Liver (tissue), 10 donors: ENCODE measurements at places on chromosomes 1 and 21.

DNA sequence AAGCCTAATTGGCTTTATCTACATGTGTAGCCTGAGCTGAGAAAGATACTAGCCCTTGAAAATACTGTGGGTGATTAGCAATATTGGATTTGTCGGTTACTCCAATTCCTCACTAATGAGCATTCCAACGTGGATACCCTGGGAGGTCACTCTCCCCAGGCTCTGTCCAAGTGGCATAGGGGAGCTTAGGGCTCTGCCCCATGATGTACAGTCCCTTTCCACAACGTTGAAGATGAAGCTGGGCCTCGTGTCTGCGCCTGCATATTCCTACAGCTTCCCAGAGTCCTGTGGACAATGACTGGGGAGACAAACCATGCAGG, 2.6 kb downstream of the RCC1 start:
- DNase-seq, result no peak

DNA sequence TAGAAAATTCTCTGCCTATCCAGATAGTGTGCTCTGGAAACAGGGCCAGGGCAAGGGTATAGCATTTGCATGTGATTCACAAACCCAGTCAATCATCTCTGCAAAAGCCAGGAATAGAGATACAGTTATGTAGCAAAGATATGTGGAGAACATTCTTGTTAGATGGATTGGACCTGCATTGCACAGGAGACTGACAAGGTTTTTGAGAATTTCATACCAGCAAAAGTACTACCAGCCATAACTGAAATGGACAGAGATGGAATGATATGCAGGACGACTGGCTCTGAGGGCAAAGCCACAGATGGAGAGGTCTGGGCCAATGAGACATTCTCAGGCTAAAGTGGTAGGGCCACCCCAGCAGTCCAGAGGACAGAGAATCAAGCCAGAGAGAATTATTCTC, 24.7 kb downstream of the SCMH1 start:
- DNase-seq, result no peak

DNA sequence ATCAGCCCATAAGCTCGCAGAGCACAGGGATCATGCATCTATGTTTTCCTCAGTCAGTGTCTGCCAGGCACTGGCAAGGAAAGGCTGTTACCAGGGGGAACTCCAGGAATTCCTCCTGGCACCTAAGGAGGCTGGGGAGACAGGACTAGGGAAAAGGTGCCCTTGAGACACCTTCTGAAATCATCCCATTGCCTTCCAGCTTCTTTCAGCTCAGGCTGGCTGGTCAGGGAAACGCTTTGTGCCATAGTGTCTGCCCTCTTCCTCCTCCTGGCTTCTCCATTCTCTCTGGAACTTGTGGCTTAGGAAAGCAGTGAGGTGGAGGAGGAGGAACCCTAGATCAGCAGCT, 13.8 kb downstream of the LMNA start:
- no peak for DNase-seq

- DNase-seq, result no peak
Observed at GRCh38 chr1:154911691-154912550, 24.6 kb downstream of the PMVK start.

- no peak for DNase-seq
Observed at GRCh38 chr1:11746092-11746491, 10.2 kb downstream of the AGTRAP start.

DNA sequence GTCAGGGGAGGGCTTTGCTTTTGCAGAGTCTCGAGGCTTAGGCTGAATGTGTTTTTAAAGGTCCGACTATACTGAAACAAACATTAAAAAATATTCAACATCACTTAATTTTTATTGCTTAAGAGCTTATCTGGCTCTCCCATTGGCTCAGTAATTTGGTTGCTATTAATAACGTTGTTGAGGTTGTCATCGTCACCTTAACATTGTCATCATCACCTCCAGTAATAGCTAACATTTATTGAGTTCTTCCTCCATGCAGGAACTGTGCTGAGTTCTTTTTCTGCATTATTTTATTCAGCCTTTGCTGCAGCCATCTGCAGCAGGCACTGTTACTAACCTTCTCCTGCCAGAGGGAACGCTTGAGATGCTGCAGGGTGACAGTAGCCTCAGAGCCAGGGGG, 40.1 kb downstream of the ADARB1 start:
- no peak for DNase-seq
